ENCODE measurements at places on chromosomes 4 and X.

DNA sequence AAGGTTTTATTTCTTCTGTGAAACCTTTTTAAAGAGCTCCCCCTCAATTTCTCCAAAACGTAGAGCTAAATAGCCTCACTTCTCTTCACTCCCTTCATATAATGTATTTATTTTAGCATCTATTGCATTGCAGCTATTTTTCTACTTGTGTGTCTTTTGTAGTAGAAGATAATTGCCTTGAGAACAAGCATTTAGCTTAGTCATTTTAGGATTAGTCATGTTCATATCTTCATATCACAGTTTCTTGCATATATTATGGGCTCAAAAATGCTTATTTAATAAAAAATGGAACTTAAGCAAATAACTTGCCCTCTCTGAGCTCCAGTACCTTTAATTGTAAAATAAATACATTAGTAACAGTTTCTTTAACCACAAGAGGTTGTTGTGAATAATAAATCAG, 72.1 kb upstream of the SPANXC start:
- no peak for DNase-seq

- no peak for DNase-seq
These were observed 225.3 kb upstream of the LNX1 start for GRCh38 chr4:53816561-53816960.

DNA sequence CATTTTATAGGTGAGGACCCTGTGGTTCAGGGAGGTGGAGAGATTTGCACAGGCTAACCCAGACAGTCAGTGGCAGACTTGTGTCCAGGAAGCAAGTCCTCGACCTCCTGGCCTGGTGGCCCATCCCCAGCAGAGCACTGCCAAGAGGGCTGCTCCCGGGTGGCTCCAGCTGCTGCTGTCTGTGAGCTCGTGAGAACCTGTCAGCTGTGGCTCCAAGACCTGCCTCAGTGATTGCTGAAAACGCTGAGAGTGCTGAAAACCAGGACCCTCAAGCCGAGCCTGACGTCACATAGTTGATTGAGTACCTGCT, 74.2 kb downstream of the RTL9 start:
- no peak for DNase-seq

DNA sequence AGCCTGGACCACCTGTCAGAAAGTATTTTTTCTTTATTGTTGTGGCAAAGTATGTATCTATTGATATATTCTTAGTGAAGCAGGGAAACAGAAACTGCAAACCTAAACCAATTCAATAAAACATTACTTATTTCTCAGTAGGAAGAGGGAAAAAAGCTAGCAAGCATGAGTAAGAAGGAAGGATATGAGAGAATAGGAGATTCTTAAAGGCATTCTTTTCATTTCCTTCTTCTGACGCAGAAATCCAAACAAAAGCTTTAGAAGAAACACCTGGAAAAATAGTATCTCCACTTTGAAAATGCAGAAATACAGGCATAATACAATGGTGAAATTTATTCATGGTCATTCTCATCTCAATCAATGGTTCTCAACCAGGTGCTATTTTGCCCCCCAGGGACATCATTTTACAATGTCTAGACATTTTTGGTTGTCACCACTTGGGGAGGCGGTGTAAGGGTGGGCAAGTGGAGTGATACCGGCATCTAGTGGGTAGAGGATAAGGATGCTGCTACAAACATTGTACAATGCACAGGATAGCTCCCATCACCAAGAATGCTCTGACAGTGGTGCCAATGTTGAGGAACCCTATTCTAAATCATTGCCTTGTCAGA, 21.7 kb upstream of the ATXN3L start:
- no peak for DNase-seq

DNA sequence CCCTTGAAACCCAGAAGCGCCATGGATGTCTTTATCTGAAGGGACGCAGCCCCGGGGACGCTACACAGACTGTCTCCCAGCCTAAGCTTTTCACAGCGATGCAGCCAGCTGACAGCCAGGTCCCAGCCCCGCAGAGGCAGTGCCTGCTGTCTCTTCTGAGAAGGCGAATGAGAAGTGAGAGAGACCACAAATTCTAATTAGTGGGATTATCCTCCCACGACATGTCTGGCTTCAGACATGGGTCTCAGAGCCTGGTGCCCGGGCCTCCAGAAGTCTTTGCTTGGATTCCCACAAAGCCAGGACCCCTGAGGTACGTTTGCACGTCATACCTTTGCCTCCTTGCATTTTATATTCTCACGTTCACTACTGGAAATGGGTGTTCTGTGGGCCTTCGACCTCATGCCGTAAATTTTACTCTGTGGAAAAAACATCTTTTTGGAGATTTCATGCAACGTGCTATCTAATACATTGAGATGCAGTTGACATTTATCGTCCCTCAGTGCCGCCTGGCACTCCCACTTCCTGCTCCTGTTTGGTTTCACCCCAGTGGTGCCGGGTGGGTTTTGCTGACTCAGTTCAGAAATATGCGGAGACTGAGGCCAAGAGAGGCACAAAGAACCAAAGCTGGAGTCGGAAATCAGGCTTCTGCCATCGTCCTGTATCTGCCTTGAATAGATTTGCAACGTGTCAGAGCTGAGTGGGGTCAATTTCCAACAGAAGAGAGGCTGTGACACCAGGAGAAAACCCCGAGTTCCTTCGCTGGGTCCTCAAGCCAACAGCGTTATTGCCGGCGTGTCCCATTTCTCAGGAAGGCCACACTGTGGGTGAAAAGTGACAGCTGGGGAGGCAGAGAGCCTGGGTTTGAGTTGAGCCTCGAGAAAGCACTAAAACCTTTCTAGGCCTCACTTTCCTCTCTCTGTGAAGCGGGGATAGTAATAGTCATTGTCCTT, 114.4 kb downstream of the STK32B start:
- no peak for DNase-seq

DNA sequence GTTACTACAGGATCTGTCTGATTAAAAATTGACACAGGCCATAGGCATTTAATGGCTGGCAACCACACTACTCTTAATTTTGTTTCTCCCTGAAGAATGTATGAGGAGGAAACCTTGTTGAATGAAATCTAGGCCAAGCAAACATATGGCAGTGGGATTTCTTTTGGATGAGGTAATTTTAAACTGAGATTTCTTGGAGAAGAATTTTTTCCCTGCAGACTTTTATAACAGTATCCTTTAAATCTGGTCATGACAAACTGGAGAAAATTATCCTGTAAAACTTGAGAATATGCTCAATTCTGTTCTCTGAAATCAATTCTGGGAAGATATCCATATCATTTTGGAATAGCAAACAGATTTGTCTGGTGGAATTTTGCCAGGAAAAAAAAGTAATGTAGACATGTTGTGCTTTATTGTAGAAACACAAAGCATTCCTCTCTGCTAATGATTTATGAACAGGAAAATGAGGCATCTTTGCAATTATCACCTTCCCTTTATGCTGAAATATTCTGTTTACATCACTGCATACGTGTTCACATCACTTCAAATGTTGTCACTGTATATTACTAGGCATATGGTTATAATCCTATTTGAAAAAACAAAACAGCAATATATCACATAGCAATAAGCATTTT, 108.3 kb upstream of the ARSJ start:
- no peak for DNase-seq

DNA sequence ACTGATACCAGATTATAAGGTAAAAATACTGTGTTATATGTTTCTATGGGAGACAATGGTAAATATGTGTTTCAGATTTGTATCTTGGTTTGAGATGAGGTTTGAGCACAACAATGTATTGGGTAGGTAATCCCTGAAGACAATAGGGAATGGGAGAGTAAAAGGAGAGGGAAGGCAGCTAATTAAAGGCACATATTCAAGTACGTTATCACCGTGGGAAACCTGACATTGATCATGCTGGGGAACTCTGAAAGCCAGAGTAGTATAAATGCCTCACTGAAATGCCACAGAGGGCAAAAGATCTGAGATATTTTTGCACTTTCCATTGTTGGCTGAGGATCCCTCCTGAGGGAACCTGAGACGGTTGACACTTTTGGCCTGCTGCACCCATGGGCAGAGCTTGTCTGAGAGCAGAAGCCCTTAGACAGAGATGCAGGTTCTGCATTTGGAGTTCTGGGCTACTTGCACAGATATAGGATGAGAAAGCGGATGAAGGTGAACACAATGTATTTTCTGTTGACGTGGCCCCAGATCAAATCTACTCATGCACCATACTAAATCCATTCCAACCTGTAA, 506.7 kb downstream of the PCDH18 start:
- no peak for DNase-seq

DNA sequence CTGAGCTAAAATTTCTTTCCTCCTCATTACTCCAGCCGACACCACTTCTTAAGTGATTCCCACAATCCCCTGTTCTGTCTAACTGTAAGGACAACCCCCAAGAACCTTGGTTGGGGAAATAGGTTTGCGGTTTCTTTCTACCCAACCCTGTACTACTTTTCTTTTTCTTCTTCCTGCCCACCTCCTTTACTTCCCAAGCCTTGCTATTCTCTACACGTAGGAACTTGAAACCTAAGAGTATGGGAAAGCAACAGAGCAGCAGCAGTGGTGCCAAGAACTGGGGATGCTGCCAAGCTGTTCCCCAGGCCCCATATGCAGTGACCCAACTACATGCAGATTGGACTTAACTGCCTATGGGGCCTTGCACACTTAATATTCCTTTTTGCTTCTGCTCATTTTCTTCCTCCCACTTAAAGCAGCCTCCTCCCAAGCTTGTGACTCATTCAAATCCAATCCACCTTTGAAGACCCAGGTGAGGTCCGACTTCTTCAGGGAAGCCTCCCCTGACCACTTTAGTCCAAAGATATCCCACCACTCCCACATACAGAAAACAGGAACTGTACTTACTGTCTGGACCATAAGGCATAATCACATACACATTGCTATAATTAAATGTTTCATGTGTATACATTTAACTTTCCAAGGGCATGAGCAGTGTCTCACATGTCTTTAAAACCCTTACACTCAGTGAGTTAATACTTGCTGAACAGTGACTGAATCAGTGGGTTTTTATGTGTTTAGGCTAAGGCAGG, 1.7 kb downstream of the FAM120C start:
- no peak for DNase-seq

- DNase-seq = no peak
These were observed 456.5 kb downstream of the SPOCK3 start for GRCh38 chr4:166777760-166778159.

GRCh38 chr4:26330186-26330787, 9.5 kb downstream of the RBPJ start:
- DNase-seq = no peak

- DNase-seq = no peak
These were observed 63.7 kb upstream of the ARSJ start for GRCh38 chr4:114043116-114043515.

- peak; percentile 70 for DNase-seq
These were observed at the start of gene PLAC8 for GRCh38 chr4:83114576-83114975. Gene PLAC8, minus strand, starts transcription at chr4:83114729. Its CDS starts 6,808 bp downstream, at chr4:83107921.

GRCh38 chr4:129218360-129218759, 122.4 kb downstream of the C4orf33 start:
- no peak for DNase-seq

GRCh38 chr4:84597450-84597849, 14.5 kb downstream of the CDS1 start:
- no peak for DNase-seq

DNA sequence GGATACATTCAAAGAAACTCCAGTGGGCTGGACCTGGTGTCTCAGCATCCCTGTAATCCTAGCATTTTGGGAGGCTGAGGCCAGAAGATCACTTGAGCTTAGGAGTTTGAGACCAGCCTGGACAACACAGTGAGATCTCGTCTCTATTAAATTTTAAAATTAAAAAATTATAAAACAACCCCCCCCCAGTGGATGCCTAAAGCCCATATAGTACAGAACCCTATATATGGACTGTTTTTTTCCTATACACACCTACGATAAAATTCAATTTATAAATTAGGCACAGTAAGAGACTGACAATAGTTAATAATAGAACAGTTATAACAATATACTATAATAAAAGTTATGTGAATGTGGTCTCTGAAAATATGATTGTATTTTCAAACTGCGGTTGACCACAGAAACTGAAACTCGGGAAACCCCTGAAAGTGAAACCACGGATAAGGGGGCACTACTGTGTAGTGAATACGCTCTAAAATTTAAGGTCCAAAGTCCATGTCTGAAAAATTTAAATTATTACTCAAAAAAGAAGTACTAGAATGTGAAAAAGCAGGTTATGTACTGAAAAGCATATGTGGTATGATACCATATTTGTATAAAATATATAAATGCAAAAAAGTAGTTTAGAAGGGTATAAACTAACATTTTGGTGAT, 2.0 kb downstream of the SMIM14 start:
- no peak for DNase-seq

DNA sequence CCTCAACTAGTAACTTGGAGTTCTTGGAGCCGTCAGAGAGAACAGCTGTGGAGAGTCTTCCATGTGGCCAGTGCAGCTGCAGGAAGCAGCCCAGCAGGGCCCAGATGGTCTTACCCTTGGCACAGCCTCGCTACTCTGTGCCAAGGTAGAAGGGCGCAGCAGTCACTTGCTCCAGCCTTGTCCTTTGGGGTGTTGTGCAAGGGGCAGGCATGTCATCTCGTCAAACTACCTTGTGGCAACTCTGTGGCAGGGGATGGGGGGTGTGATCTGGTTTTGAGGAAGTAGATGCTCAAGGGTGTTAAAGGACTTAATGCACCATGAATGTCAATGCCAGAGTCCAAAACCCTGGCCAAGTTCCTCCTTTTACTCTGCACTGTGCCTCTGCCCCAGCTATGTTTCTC, 34.2 kb upstream of the TBC1D14 start:
- no peak for DNase-seq

GRCh38 chr4:87521319-87521718, 7.9 kb downstream of the SPARCL1 start:
- DNase-seq = no peak

DNA sequence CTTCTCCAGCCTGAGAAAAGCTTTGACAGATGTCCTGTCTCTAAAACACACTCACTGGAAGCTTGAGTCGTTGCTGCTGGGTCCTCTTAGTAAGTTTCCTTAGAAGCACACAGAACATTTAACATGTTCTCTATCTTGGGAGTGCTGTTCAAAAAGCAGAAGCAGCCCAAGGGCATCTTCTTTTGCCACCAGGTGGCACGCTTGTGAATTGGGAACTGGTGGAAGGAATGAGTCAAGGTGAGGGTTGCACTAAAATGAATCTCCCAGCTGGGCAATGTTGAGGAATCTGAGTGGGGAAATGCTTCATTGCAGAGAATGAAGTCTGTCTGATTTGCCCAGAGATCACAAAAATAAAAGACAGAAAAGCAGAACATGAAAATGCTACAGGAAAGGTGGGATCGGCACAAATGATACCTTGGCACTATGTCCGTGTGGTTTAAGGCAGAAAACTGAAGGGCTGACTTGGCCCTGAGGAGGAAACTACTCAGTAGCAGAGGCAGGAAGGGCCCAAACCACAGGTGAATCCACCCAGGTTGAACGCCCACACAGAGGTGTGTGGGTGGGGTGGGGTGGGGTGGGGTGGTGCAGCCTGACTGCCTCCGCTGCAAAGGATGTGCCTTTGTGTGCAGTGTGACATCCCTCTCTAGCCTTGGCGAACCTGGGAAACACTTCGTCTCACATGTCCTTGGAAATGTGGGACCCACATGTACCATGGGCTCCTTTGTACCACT, 26.0 kb downstream of the KIT start:
- no peak for DNase-seq

GRCh38 chr4:25524663-25525062, 131.0 kb upstream of the SLC34A2 start:
- DNase-seq = no peak

GRCh38 chrX:17740137-17741122, 3.1 kb downstream of the SCML1 start:
- DNase-seq = no peak

GRCh38 chr4:94477227-94477626, 25.5 kb downstream of the PDLIM5 start:
- no peak for DNase-seq
